ENCODE measurements at places on chromosomes 7 and 10.

- no peak for DNase-seq
Measured at GRCh38 chr7:158123753-158124152, 463.9 kb downstream of the PTPRN2 start.

- peak; percentile 86 for DNase-seq
Measured at GRCh38 chr7:27196287-27196767, 3.6 kb downstream of the HOXA13 start.

- DNase-seq: no peak
Measured at GRCh38 chr7:137169282-137169698, 174.2 kb downstream of the PTN start.

DNA sequence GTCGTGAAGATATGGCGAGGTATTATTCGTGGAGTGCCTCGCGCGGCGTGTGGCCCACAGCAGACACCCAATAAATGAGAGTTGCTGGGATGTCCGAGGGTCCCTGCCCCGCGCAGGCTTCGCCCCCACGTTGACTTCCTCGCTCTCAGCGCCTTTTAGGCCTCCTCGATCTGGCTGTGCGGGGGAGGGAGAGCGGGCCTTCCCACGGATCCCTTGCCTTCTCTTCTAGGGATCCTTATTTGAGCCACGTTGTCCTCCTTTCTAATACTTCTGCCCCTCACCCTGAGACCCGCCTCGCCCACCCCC lies 660 bp downstream of the VCL start:
- DNase-seq: no peak

DNA sequence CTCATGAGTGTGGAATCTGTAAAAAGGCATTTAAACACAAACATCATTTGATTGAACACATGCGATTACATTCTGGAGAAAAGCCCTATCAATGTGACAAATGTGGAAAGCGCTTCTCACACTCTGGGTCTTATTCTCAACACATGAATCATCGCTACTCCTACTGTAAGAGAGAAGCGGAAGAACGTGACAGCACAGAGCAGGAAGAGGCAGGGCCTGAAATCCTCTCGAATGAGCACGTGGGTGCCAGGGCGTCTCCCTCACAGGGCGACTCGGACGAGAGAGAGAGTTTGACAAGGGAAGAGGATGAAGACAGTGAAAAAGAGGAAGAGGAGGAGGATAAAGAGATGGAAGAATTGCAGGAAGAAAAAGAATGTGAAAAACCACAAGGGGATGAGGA lies 207.7 kb downstream of the ZEB1 start:
- no peak for DNase-seq

DNA sequence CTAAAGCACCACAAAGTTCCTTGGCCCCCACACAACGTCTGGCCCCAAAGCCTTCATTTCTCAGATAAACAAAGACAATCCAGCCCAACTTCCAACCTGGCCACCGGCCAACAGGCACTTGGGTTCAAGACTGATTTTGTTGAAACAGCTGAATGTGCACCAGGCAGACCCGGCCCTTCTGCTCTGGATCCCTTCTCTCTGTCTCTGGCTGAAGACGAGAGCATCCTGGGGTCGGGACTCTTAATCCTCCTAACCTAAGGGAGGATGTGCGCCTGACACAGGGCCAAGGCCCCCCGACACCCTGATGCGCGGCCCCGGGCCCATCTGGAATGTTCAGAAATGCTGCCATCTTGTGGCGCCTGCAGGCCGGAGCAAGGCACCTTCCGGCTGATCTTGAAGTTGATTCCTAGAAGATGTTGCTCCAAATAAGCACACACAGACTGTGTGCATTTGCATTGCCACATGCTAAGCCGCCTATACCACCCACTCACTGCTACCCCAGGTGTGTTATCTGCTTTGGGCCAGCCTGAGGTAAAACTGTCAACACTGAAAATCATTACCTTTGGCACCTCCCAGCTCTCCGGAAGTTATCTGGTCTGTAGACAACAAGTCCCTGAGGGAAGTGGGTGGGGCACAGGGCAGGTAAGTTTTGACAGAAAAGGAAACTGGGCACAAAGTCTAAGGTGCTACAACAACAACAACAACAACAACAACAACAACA lies 98.4 kb upstream of the HABP2 start:
- DNase-seq: no peak

GRCh38 chr7:20172736-20173334 lies 44.3 kb downstream of the MACC1 start:
- no peak for DNase-seq

DNA sequence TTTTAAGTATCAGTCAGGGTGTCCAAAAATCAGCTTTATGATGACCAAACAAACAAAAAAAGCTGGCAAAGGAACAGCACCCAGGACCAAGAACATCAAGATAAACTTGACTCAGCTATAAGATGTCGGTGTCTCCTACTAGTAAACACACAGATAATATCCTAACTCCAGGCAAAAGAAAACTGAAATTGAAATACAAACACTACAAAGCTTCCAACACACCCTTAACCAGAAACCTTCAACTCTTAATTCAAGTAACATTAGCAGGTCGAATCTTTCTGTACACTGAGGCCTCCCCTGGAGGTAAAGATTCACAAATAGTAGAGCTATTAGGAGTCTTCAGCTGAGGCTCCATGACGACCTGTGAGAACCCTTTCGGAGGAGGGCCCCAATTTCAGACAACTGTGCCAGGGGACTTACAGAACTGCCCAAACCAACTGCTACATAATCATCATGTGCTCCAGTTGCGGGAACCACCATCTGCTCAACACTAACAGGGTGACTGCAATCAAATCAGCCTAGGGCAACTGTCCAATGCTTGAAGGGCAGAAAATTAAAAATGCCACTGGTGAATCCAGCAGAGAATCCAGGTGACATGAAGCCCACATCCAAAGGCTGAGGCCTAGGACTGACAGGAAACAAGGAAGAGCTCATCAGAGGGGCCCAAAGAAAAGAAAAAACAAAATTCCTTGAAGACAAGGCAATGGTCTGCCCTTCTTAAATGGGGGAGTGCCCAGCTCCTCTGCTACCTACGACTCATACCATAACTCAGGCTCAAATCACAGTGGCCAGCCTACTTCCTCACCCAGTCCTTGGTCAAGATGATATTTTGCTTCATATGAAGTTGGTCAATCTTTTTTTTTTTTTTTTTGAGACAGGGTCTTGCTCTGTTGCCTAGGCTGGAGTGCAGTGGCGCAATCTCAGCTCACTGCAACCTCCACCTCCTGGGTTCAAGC lies 20.0 kb downstream of the XPNPEP1 start:
- DNase-seq: no peak

DNA sequence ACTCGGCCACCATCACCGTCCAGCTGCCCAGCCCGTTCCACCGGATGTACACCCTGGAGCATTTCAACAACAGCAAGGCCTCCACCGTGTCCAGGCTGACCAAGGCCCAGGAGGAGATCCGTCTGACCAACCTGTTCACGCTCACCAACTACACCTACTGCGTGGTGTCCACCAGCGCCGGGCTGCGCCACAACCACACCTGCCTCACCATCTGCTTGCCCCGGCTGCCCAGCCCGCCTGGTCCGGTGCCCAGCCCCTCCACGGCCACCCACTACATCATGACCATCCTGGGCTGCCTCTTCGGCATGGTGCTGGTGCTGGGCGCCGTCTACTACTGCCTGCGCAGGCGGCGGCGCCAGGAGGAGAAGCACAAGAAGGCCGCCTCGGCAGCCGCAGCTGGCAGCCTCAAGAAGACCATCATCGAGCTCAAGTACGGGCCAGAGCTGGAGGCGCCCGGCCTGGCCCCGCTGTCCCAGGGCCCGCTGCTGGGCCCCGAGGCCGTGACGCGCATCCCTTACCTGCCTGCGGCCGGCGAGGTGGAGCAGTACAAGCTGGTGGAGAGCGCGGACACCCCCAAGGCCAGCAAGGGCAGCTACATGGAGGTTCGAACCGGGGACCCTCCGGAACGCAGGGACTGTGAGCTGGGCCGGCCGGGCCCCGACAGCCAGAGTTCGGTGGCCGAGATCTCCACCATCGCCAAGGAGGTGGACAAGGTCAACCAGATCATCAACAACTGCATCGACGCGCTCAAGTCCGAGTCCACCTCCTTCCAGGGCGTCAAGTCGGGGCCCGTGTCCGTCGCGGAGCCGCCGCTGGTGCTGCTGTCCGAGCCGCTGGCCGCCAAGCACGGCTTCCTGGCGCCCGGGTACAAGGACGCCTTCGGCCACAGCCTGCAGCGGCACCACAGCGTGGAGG lies 75.8 kb downstream of the ELFN1 start:
- DNase-seq: no peak

GRCh38 chr7:92794391-92794790 lies 42.0 kb downstream of the CDK6 start:
- no peak for DNase-seq

- DNase-seq: no peak
Measured at GRCh38 chr7:108613147-108613948, 43.7 kb downstream of the DNAJB9 start.

GRCh38 chr10:9209105-9209798 lies 1154.8 kb downstream of the GATA3 start:
- peak; percentile 80 for DNase-seq

DNA sequence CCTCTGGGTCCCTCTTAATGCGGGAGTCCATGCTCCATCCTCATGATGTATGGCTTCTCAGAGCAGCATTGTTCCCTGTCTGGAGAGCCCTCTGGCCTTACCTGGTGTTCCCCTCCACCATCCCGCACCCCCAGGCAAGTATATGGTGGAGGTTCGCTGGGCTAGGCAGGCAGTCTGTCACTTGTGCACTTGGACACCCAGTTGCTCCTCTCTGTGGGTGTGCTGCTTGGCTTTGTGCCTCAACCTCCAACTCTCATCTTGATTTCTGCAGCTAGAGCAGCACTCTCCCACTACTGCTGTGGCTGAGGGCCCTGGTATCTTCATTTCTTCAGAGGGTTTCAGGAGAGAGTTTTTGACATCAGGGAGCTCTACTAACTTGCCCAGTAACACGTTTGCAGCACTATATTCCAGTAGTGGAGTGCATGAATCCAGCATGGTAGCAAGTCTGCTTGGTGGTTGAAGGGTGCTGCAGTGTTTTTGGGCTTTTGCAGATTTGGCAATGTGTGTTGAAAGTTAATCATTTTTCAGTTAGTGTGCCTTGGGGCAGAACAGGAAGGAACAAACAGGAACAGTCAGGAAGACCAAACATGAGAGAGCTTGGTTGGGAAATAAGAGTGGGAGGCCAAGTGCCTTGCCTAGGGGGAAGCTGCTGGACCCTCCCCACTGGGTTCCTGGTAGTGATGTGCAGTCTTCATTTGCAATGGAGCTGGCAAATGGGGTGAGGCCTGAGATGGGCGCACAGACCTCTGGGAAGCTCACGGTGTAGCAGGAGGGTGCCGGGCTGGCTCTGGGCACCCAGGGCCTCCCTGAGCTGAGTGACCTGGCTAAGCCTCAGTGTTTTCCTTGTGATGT lies 37.4 kb downstream of the TSPAN14 start:
- no peak for DNase-seq

DNA sequence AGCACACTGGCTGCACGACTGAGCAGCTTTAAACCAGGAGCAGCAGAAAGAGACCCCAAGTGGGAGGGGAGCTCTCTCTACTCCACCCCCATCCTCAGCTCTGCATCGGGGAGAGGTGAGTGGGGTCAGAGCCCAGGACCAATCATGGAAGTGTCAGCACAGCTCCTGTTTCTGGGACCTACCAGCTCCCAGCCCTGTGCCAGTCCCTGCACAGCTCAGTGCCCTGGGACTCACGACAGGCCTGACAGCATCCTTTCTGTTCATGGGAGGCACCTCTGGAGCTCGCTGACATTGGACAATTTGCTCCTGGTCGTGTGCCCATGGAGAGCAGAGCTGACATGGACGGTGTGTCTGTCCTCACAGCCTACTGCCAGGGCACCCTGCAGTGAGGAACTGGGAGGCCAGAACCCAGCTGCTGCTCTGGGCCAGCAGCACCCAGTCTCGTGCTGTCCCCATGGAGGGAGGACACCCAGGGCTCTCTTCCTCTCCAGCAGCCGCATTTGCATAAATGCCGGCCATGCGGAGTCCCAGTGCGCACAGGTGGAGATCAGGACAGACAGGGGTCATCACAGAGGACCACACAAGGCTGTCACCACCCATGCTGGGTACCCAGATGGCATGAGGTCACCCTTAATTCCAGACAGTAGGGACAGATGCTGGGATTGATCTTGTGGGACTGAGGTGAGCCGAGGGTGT lies 45.9 kb upstream of the MSMB start:
- DNase-seq: peak; percentile 20

GRCh38 chr10:110680273-110681020 lies 36.3 kb downstream of the RBM20 start:
- DNase-seq: no peak

DNA sequence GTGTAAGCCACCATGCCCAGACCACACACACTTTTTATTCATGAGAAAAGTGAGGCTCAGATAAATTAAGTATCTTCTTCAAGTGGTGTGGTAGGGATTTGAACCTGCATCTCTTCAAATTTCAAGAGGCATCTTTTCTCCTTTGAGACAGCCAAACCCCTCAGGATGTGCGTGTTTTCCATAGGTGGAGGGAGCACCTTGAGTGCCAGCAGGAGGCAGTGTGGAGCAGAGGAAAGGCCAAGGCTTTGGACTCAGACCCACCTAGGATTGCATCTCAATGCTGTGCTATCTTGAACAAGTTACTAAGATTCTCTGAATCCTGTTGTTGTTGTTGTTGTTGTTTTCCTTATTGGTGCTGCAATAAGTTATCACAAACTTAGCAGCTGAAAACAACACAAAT lies 40.2 kb upstream of the MYL10 start:
- DNase-seq: no peak

DNA sequence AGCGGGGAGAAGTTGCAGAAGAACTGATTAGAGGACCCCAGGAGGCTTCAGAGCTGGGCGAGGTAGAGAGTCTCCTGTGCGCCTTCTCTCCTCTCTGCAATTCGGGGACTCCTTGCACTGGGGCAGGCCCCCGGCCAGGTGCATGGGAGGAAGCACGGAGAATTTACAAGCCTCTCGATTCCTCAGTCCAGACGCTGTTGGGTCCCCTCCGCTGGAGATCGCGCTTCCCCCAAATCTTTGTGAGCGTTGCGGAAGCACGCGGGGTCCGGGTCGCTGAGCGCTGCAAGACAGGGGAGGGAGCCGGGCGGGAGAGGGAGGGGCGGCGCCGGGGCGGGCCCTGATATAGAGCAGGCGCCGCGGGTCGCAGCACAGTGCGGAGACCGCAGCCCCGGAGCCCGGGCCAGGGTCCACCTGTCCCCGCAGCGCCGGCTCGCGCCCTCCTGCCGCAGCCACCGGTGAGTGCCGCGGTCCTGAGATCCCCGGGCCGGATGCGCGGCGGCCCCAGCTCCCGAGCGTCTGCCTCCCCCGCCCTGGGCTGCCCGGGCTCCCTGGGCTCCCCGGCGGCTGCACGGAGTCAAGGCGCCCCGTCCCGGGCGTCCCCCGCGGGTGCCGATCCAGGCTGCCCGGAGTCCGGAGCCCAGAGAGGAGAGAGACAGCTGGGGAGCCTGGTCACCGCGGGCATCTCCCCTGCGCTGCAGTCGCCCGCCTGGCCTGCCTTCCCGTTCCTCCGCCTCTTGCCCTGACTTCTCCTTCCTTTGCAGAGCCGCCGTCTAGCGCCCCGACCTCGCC lies at the start of gene PLAU:
Gene PLAU, plus strand, starts transcription at position 369 of the 789 bp plus-strand sequence. CDS start 424 bp downstream, outside the sequence.
- peak; percentile 53 for DNase-seq

- DNase-seq: no peak
Measured at GRCh38 chr10:95988702-95989101, 54.7 kb upstream of the CCNJ start.
